Cardiac fibroblast (primary cell): ENCODE measurements at places on chromosomes 5 and 9.
A peak's percentile ranks its signal among the peaks of the same experiment; 100 is the strongest.

DNA sequence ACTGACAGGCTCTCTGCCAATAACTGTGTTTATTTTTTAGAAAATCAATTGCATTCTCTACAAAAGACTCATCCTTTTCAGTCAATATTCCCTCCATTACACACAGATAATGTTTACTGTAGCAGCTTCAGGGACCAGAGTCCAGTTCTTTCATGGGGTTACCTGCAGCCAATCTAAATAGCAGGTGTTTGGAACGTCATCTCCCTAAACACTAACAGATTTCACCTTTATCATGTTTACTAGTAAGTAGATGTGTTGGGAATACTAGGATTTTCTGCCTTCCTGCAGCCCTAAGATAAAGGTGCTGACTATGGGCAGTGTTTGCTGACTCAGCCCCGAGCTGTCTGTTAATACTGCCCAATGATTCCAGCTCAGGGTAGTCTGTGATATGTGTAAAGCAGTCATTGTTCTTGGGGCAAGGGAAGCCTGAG, 447.0 kb downstream of the KIF4B start:
- no peak for DNase-seq

DNA sequence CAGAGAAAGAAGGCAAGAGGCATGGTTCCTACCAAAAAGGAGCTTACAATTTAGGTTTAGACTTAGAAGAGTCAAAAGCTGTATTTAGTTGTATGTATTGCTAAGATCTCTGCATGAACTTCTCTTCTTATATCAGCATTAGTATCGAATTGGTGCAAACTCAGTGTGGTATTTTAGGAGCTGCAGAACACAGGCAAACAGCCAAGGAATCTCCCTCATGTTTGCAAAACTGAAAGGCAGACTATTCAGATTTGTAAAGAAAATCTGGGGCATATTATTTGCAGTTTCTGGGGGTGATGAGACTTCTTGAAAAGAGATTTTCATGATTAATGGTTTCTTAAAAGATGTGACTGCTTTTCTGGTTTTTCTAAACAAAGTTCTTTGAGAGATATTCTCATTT, 252.7 kb downstream of the CEMIP2 start:
- no peak for DNase-seq

GRCh38 chr5:168585119-168585856, 6.1 kb upstream of the PANK3 start:
- no peak for DNase-seq

GRCh38 chr5:125713109-125713805, 710.0 kb upstream of the GRAMD2B start:
- DNase-seq = no peak

DNA sequence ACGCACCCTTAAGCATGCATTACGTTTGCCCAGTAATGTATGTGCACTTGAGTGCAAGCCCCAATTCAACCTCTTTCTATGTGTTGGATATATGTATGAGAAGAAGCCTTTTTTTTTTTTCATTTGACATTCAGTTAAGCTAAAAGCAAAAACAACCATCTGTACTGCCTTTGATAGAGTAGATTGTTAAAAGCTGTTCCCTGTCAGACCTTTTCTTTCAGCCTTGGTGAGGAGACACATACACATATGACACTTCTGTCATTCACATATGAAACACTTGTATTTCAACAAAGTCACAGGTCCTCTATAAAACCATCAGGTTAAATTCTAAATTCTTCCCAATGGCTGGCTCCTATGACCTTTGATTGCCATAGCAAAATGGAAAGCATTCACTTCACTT, 40.2 kb upstream of the STARD4 start:
- DNase-seq = no peak

GRCh38 chr5:36040651-36041536, 25.8 kb downstream of the UGT3A2 start:
- DNase-seq = no peak

GRCh38 chr9:32524892-32525708, 896 bp downstream of the RIGI start:
- peak; percentile 26 for DNase-seq

- no peak for DNase-seq
Observed at GRCh38 chr9:117763314-117763713, 59.1 kb downstream of the TLR4 start.

GRCh38 chr5:143426437-143426991, 23.0 kb upstream of the NR3C1 start:
- DNase-seq = no peak

GRCh38 chr9:16281707-16282106, 588.8 kb downstream of the BNC2 start:
- DNase-seq = no peak

GRCh38 chr9:79224672-79225433, 346.9 kb upstream of the TLE4 start:
- DNase-seq = peak; percentile 87

GRCh38 chr5:65440456-65440855, 41.3 kb downstream of the ADAMTS6 start:
- no peak for DNase-seq
